ENCODE measurements at places on chromosomes 5 and 9.

- no peak for DNase-seq
Measured at GRCh38 chr5:173743641-173744343, 127.3 kb upstream of the BOD1 start.

GRCh38 chr5:143432658-143433239 lies 29.3 kb upstream of the NR3C1 start:
- DNase-seq = no peak

- DNase-seq = no peak
Measured at GRCh38 chr9:125547368-125547767, 159.6 kb downstream of the MAPKAP1 start.

GRCh38 chr5:87389296-87390034 lies 23.3 kb downstream of the CCNH start:
- no peak for DNase-seq

- DNase-seq = no peak
Measured at GRCh38 chr9:94899464-94900221, 173.1 kb downstream of the AOPEP start.

GRCh38 chr5:146541958-146542849 lies 26.2 kb upstream of the GPR151 start:
- peak; percentile 43 for DNase-seq

DNA sequence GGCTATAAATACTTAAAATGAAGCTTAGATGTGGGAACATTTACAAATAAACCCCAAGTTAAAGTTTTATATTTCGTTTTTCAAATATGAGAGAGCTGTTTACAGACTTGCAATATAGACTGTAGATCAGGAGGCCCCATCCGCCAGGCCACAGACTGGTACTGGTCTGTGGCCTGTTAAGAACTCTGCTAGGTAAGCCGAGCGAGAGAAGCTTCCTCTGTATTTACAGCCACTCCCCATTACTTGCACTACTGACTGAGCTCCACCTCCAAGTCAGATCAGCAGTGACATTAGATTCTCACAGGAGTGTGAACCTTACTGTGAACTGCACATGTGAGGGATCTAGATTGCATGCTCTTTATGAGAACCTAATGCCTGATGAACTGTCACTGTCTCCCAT lies 561.4 kb upstream of the FAM174A start:
- DNase-seq = no peak

DNA sequence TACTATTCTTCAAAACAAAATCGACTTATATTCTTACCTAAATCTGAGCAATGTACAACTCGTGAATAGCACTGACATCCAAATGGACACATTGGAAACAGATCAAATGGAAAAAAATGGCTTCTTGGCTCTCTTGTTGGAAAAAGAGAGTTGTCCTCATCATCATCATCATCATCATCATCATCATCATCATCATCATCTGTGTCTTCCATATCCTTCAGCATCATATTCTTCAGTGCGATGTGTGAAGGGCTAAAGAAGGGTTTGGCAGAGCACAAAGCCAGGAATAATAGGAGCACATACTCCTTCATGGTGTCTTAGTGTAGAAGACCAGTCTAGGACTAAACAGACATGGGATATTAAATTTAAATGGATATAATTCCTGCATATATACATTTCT lies 7.7 kb downstream of the ASPN start:
- DNase-seq = no peak

DNA sequence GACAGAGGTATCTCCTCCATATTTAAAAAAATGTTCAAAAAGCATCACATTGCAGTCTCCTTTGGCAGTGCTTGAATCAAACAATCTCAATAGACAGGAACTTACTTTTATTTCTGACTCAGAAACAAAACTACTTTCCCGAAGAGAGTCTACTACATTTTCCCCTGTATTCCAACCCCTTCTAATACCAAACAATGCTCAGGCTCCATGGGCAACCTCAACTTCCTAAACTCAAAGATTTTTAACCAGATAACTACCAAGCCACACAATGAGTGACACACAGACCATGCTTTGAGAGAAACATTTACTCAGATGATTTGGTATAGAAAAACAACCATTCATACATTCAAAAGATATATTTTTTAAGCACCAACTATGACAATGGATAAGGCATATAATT lies 70.5 kb downstream of the APBA1 start:
- DNase-seq = no peak

GRCh38 chr5:81151546-81151945 lies 81.6 kb upstream of the CKMT2 start:
- DNase-seq = no peak

GRCh38 chr5:79484731-79485130 lies 29.2 kb downstream of the HOMER1 start:
- DNase-seq = no peak

DNA sequence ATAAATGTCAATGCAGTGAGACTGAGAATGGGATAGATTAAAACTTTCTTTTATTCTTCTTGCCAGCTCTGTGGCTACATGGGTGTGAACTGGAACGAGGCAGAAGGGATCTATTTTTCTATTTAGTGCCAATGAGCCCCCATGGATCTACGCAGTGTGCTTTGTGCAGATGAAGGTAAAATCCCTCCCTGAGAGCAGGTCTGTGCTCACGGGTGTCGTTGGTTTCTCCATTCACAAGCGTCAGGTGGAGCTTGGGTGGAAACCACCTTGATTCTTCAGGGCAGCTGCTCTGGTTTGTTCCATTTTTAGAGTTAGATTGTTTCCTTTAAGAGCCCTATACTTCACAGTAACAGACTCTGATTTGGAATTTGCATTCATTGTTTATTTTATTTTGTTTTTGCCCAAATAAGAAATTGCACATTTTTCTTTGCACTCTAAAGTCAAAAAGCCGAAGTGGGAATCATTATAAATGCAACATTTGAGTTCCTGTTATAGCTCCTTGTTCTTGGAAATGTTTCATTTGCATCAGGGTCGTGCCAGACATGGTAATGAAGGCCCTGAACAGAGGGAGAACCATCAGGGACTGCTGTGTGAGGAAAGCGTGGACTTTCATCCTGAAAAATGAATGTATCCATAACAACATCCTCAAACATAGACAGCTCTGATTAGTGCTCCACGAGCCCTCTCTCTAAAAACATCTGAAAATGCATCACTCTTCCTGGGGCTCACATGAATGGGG lies 31.1 kb upstream of the BICD2 start:
- no peak for DNase-seq

DNA sequence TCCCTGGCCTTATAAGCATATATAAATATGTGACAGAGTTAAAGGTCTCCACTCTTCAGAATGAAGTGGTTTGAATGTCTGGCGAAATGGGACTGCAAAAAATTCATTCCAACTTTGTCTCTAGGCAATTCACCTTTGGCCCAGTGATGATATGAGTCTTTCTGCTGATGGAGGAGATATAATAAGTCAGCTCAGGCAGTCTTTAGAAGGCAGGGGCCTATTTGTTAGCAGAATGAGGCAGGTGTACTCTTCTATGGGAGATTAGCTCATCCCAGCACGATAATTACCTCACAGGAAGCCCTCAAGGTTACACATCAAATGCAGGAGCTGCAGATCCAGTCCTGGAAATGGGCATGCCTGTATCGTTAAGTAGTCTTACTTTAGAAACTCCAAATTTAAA lies 300.5 kb downstream of the NR2F1-AS1 start:
- no peak for DNase-seq

DNA sequence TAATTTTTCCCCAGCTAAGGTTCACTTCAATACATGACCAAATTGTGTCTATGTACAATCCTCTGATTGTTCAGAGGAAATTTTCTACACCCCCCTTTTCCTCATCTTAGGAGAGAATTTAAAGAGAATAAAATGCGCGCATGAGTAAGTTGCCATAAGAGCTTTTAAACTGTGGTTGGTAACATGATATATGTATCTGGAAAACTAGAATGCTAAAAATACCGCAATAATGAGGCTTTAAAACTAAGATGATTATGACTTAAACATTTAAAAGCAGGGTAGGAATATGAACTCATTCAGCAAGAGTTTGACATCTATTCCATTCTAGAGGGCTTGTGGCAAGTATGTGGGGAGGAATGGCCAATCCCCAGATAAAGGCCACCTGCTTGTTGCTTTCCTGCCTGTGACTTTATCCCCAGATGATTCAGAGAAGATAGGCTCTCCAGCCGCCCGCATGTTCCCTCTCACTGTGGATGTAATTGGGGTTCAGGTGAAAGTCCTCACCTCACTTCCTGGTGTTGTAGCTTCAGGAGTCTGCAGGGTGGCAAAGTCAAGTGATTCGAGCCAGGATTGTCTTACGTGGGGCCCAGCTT lies 26.5 kb upstream of the BASP1 start:
- no peak for DNase-seq

DNA sequence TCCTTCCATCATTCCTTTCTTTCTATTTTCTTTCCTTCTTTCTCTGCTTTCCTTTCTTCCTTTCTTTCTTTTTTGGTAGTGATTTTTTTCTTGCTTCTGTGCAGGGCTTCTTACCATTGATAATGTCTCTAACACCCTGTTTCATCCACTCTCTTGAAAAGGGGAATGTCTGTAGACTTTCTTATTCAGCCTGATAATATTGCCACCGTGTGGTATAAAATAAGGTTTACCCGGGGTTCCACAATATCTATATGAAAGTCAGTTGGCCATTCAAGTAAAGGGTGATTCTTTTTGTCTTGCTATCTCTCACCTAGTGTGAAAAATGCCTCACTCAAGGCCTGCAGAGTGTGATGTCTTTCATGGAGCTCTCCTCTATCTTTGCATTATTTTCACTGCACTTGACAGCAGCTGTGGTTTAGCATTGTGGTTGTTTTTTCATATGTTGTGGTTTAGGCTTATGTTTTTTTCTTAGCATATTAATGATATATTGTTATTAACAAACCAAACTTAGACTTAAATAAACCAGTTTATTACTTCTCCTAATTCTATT lies 153.9 kb downstream of the CSNK1G3 start:
- DNase-seq = no peak

GRCh38 chr5:146229222-146229621 lies 25.8 kb downstream of the RBM27 start:
- DNase-seq = no peak

DNA sequence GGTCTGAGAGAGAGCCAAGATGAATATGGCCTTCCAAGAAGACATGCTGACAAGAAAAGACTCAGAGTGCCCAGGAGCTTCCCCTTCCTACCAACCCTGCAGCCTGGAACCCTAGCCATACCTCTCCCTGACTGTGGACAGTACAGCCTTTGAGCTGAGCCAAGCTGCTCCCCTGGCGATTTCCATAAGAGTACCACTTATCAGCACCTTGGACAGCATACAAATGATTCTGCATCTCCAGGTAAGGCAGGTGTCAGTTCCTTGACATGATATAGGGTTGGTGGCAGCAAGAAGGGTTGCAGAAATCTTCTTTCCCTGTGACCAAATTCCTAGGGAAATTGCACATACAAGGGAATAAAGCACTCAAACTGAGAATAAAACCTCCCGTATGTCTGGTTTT lies 58.3 kb downstream of the MFAP3 start:
- DNase-seq = no peak

- DNase-seq = no peak
Measured at GRCh38 chr5:65819215-65819904, 97.4 kb downstream of the NLN start.

- DNase-seq = no peak
Measured at GRCh38 chr5:11985993-11986392, 81.7 kb upstream of the CTNND2 start.

DNA sequence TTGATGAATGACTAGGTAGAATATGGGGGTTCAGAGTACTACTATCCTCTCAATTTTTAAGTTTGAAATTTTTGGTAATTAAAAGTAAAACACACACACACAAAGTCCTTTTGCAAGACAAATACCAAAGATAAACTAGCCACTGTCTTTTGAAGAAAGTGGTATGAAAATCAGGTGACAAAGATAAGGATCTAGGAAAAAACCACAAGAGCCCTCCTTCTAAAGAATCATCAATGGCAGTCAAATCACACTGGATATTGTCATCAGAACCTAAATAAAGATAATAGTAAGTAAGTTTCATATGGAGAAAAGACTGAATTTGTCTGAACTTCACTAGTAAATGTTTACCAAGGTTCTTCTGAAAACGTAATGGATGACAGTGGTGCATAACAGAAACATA lies 30.5 kb upstream of the HK3 start:
- no peak for DNase-seq

DNA sequence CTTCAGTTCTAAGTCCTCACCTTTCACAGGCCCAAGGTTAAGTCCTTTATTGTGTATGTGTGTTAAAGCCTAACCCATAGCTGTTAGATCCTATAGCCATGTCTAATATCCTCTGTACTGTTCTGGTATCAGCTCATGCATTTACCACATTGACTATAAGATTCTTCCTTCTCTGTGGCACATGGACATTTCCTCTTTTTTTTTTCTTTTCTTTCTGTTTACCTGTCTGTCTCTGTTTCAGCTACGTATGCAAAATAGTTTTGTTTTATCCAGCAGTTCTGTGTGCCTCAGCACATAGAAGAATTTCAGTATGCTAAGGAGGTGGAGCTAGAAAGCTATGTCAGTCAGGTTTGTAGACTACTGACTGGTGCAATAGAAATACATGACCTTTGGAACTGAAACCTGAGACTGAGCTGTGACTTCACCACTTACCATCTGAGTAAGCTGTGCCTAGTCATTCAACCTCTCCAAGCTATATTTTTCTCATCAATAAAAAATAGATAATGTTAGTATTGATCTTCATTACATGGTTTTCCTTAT lies 155.6 kb upstream of the VLDLR start:
- DNase-seq = no peak

DNA sequence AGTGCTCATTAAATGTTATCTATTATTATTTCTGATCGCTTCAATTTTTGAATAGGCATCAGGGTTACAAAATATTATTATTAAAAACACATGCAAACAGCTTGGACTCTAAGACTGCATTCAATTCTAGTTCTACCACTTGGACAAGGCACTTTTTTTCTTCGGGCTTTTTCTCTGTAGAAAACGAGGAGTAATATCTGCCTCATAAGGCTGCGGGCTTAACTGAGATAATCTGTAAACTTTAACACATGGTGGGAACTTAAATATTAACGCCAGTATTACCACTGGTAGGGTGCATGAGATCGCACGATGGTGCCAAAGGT lies 511 bp upstream of the SPDL1 start:
- no peak for DNase-seq

- no peak for DNase-seq
Measured at GRCh38 chr5:166883016-166883415, 1408.4 kb upstream of the WWC1 start.

GRCh38 chr5:116002116-116002906 lies 30.0 kb upstream of the ARL14EPL start:
- no peak for DNase-seq

- DNase-seq = no peak
Measured at GRCh38 chr5:150068472-150068871, 17.9 kb downstream of the CSF1R start.

All from effector CD8-positive, alpha-beta T cell (primary cell).